ENCODE measurements at places on chromosomes 12 and 14.

- DNase-seq, result no peak
Measured at GRCh38 chr12:55694188-55694515, 13.6 kb downstream of the ITGA7 start.

DNA sequence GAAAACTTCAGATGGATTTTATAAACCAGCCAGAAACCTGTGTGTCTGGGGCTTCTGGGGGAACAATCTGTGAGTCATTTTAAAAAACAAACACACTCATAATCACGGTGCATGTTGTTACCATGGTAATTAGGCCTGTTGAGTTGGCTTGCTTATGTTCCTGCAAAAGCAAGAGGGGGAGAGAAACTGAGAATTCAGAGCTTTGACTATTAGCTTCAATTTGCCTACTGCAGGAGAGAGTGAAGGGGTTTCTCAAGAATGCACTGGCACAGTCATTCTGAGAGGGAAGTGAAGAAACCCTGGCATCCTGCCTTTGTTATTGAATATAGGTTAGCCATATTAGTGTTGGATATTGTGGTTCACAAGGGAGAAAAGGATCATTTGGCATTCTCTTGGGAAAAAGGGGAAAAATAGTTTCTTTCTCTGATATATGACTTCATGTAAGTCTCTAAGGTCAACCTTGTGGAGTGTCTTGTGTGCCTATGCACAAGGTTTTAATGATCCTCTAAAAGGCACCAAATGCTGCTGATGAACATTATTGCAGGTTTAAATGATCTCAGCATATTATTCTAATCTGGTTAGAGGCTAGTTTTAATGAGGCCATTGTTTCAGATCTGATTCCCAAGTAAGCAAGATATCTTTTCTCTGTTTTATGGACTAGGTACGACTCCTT lies 12.9 kb downstream of the GNG2 start:
- peak; percentile 88 for DNase-seq

DNA sequence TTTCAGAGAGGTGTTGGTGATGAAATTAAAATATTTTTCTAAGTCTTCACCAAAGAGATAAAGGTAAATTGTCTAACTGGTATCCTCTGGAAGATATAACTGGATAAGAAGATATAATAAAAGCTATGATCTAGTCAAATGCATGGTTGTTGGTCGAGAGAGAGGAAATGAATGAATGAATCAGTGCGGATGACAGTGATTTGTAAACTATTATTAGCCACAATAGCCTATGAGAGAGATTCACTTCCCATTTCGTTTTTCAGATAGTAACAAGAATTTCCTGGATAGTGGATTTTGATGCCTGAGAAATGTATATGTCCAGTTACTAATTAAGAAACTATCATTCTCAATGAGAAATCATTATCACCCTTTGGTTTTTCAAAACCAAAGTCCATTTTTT lies 63.1 kb downstream of the HEATR5A start:
- peak; percentile 64 for DNase-seq

- peak; percentile 95 for DNase-seq
Measured at GRCh38 chr12:70543444-70543843, 93.8 kb downstream of the PTPRB start.

DNA sequence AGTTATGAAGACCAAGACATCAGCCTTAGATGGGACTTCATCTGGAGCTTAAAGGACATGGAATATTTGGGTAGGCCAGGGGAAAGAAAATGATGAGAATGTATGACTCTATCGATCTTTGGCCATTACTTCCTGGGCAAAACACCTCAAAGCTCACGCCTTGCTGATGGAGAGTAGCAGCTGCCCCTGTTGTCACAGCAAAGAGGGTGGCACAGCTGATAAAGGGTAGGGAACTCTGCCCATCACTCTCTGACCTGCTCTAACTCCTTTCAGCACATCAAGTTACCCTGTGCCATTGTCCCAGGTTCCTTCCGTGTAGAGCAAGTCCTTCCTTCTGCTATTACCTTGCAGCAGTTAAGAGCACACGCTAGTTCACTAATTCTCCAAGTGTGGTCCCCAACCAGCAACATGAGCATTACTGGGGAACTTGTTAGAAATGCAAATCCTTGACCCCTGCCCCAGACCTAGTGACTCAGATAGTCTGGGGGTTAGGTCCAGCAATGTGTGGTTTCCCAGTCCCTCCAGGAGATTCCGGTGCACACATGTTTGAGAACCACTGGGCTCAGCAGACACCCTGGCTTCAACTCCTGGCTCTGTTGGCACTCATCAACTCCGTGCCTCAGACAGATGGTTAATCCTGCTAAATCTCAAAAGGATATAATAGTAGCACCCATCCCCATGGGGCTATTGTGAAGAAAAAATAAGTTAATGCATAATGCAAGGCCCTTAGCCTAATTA lies 93.7 kb upstream of the EEA1 start:
- DNase-seq, result peak; percentile 40

DNA sequence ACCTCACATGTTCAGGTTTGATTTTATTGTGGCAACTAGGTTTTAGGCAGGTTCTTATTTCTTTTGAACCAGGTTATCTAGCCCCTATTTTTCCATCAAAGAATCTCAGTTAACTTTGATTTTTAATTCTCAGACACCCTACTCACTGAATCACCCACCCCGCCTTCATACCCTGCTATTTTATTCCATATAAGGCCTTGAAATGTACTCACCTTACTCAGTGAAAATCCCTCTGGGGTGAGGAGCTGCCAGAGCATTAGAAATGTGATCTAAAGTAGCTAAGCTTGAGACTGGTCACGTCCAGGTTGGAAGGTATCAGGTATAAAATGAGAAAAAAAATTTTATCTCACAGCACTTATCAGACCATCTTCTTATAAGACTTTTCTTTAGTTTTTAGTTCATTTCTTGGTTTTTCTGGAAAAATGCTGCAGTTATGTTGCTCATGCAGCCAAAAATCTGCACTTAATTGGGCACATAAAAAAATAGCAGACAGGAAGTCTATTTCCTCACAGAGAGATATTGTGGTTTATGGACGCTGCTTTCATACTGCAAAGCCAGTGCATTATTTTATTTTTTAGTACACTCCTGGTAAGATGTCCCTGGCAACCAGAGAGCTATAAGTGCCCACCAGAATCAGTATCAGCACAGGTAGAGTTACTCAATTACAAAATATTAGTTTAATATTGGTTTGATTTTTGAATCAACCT lies 101.5 kb upstream of the CCDC91 start:
- no peak for DNase-seq
